Foreskin keratinocyte (primary cell): ENCODE measurements at places on chromosomes 12 and 14. TPM values are rescaled to one million over a fixed set of nuclear protein-coding genes. Genes with fewer than 3 reads are reported as not detected.

Gene WNT5B
- total RNA-seq, result 19.9 and 23.8 TPM in 2 replicates

Gene MRPL51
- total RNA-seq, result 193 and 210 TPM in 2 replicates

Gene GPATCH2L
- total RNA-seq, result 28.5 and 30.4 TPM in 2 replicates

Gene PTCSC3
- not detected in 2 replicates for total RNA-seq

Gene DGKA
- 252 and 284 TPM in 2 replicates for total RNA-seq

Gene SYCP3
- 0.07 and 0.17 TPM in 2 replicates for total RNA-seq

Gene RHEBL1
- total RNA-seq, result 4.8 and 5.9 TPM in 2 replicates

Gene PTPRO
- 0.03 and 0.07 TPM in 2 replicates for total RNA-seq

Gene IL26
- not detected in 2 replicates for total RNA-seq

Gene TBX3
- 25.1 and 33.5 TPM in 2 replicates for total RNA-seq

Gene KRT74
- not detected in 2 replicates for total RNA-seq

Gene CLEC2B
- total RNA-seq, result 0.51 and 1.4 TPM in 2 replicates

Gene RNASE1
- total RNA-seq, result not detected in 2 replicates
